ENCODE measurements at places on chromosomes 13 and 19.

DNA sequence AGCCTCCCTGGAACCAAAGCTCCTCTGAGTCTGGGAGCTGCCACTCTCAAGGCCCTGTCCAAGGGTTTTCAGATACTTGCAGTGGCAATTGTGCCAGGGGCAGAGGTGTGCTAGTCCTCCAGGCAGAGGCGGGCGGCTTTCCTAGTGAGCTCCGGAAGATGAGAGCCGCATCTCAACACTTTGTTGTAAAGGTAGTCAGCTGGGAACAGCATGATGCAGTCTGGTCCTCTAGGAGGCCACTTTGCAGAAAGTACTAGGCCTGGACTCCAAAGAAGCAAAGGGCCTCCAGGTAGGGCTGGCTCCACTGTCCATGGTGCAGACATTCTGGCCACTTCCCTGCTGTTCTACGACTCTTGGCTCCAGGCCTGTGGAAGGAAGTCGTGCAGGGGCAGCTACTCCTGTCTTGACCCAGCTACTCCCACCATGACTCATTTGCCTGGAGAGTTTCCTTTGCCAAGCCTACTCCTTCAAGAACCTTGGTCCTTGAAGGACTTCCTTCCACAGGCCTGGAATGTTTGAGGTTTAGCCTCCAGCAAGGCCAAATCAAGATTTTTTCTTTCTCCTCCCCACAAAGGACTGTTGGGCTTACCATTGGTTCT is 9.9 kb upstream of the ZNF536 start:
- DNase-seq, result no peak

DNA sequence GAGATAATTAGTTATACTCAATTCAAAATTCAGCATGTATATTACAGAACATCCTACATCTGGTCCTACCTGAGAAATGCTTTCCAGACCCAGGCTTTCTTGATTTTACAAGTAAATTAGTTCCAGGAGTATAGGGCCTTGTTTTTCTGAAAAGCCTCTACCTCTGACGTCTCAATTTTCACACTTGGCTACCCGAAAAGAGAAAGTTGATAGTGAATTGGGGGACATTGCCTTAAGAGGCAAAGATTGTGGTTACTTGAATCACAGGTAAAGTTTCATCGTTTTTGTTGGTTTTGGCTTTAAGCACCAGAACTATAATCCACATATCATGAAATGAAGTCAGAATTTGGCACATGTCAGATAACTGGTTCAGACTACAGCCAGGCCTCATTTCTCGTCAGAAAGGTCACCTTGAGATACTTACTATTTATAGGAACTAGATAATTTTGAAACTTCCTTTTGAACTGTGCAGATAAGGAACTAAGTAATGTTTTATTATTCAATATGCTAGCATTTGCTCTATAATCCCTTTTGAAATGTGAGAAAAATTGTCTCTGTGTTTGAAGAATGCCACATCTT is 30.8 kb downstream of the FAM124A start:
- DNase-seq, result no peak

DNA sequence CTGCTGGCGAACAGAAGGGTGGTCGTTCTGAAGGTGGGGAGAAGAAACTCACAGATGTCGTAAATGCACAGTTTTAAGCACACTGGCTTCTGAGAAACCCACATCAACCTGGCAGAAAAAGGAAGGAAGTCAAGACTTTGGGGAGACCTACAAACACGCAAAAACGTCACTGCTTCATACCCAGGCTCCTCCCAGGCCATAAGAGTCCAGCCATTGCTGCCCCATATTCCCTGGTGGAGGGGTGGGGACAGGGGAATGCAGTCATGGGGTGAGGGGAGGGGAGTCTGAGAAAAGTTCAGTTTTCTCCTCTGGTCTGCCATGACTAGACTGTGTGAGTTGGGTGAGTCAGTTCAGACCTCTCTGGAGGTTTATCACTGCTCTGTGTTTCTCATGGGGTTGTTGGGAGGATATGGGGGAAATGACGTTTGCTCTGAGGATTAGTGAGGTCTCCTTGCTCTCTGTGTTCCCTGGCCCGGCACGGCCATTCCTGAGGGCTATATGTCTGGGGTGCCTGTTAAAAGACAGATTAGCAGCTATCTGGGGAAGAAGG is 139.0 kb downstream of the FLT1 start:
- peak; percentile 20 for DNase-seq

DNA sequence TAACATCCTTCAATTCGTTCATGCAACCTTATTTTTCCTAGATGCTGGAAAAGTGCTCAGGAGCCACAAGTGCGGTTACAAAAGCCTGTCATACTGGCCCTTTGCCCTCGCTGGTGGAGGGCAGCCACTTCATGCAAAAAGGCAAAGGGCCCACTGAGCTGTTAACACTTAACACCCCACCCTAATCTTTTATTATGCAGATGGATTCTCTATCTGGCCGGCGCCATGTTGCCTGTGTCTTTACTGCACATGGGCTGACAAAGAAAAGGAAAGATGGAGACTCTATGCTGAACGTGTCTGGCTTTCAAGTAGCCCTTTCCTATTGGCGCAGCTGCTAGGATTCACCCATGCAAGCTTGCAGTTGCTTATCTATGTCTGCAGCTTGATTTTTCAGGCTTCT is 10.8 kb downstream of the OR7D2 start:
- DNase-seq, result no peak

DNA sequence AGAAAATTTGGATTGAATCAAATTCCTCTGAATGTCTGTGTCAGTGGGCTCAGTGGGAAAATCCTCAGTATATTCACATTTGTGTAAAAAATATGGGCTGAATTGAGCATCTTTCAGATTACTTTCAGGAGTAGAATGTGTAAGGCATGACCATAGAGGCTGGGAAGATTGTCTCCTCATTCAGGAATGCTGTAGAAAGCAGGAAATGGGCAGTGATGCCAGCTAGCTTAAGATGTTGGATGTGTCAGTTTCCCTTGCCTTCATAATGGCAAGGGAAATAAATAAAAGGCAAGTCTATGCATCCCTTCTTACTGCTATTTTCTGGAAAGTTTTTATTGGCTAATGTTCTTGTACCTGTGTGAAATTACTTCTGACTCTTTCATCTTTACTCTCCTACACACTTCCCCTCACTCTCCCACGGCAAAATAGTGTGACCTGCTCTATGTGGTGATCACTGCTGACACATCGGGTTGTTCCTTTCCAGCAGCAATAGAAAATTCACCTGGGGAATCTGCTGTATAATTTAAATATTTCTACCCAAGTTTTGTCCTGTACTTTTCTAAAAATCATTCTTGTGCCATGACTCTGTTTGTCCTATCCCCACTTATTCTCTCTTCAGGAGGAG is 103.2 kb downstream of the LMO7 start:
- no peak for DNase-seq

DNA sequence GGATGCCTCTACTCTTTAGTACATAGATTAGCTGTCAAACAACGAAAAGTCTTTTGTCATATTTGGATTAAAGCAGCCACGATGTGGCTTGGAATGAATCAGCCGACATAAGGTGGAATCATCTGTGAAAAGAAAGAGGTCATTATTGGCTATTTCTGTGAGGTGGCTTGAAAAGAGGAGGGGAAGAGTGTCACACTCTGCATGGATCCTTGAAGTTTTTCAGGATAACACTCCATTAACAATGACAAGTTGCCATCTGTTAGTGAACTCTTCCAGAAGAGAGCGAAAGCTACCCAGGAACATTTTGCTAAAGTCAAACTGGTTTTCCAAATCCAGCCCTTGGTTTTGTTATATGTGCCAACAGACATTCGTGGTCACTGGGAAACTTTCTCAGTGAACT is 1604.8 kb downstream of the OLFM4 start:
- DNase-seq, result no peak

GRCh38 chr13:74092711-74093110 is 41.5 kb downstream of the KLF12 start:
- DNase-seq, result no peak

- DNase-seq, result no peak
Observed at GRCh38 chr13:49132479-49133002, 87.6 kb upstream of the MLNR start.
